ENCODE measurements at places on chromosomes 2 and 18.

- DNase-seq: no peak
Observed at GRCh38 chr2:86352137-86352726, 14.8 kb upstream of the REEP1 start.

GRCh38 chr2:64212801-64213321, 68.6 kb upstream of the PELI1 start:
- peak; percentile 21 for DNase-seq

GRCh38 chr2:27379836-27380625, 503 bp downstream of the ZNF513 start:
- peak; percentile 29 for DNase-seq

GRCh38 chr2:240520130-240520973, 37.4 kb downstream of the ANKMY1 start:
- DNase-seq: no peak

- DNase-seq: no peak
Observed at GRCh38 chr2:62363166-62363565, 142.8 kb downstream of the TMEM17 start.

- DNase-seq: no peak
Observed at GRCh38 chr2:158529379-158530259, 72.9 kb downstream of the PKP4 start.

DNA sequence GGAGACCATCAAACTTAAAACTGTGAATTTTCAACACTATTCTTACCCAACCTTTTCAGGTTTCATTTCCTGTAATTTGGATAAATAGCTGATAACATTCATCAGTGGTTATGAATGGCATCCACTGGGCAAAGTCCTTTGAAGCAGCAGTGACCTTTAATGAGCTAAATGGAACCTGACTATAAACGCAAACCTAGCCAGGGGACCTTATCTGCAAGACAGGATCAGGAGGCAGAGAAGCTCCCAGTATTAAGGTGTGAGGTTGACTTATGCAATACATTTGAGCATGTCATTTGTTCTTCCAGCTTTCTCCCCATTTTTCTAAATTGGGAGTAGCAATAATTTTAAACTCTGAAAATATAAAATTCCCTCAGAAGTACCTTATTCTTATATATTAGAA, 38.4 kb downstream of the CREG2 start:
- no peak for DNase-seq

GRCh38 chr2:62343636-62344337, 147.9 kb downstream of the B3GNT2 start:
- no peak for DNase-seq

DNA sequence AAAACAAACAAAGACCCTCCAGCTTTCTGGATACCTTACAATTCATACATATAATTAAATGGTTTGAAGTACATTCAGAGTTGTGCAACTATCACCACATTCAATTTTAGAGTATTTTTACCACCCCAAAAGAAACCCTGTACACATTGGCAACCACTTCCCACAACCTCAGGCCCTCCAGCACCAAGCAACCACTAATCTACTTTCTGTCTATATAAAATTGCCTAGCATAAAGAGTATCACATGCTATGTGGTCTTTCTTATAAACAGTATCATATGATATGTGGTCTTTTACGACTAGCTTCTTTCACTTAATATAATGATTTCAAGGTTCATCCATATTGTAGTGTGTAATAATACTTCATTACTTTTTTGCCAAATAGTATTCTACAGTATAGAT, 7.3 kb downstream of the IER3IP1 start:
- no peak for DNase-seq

DNA sequence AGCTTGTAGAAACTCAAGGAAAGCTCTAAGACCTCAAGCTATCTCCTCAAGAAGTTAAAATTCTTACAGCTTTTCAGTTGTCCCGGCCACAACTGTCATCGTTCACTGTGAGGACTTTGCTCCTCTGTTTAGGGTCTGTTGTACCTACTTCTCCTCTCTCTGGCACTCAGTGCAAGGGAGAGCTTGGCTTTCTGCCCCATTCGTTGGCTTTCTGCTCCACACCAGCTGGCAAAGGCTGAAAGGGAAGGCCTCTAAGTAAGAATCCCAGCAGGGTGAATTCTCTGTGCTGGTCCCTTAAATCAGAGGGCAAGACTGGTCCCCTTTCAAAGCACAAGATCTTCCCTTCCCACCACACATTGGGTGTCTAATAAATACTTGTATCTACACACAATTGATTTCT, 17.3 kb downstream of the ZBTB7C start:
- no peak for DNase-seq

DNA sequence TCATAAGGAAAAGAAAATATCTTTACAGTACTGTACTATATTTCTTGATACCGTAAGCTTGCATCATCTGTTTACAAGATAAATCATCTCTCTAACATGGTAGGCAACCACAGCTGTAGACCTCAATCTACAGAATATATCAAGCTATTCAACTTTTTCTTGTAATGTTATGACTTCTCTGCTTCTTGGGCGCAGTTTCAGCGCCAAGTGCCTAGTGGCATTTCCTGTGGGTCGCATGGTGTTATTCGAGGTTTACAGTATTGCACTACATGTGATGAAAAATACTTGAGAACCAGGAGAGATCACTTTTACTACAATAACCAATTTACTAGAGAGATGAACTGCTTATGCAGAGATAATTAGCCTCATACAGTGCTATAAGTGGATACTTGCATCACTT, 34.0 kb upstream of the SESTD1 start:
- DNase-seq: no peak

DNA sequence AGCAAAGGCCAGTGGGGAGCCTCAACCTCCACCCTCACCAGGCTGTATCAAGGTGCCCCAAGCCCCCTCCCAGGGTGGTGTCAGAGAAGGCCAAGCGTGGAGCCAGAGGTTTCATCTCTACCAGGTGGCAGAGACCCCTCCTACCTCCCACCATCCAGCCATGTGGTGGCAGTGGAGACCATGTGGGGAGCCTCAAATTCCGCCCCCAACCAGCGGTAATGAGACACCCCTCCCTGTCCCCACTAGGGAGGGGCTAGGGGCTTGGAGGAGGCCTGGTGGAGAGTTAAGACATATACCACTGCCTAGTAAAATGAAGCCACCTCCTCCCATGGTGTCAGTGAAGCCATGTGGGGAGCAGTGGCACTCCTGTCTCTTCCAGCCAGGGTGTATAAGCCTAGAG, 24.4 kb upstream of the YPEL5 start:
- no peak for DNase-seq

DNA sequence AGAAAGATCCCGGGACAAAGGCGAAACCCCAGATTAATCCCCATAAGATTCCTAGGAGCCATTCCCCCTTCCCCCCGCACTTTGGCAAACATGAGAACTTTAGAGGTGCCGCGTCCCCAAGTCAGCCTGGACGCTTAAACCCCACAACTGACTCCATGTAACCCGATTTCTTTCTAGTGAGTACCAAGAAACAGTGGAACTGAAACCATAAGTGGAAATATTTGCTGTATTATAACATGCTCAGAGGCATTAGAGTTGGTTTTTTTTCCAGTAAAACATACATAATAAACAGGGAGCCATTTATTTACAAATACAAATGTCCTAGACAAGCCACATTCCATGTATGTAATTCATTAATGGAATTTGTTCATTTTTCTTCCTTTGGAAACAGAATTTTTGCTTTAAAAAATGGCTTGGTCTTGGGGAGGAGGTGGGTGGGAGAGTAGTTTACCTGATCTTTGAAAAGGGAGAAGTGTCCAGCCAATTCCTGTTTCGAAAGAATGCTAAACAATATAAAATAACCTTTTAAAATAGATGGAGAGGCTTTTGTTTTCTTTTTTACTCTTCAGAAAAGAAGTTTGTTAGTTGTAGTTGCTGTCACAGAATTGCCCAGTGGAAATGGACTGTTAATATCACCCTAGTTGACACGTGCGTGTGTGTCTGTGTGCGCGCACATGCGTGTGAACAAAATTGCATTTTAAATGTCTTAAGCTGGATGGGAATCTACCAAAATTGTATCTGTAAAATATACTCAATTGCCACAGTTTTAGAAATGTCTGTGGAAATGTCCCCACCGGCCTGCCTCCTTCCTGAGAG, 10.6 kb downstream of the POU3F3 start:
- DNase-seq: no peak

- DNase-seq: no peak
Observed at GRCh38 chr18:44708451-44709083, 27.9 kb downstream of the SETBP1 start.

- DNase-seq: no peak
Observed at GRCh38 chr2:205929246-205929942, 156.6 kb downstream of the INO80D start.

DNA sequence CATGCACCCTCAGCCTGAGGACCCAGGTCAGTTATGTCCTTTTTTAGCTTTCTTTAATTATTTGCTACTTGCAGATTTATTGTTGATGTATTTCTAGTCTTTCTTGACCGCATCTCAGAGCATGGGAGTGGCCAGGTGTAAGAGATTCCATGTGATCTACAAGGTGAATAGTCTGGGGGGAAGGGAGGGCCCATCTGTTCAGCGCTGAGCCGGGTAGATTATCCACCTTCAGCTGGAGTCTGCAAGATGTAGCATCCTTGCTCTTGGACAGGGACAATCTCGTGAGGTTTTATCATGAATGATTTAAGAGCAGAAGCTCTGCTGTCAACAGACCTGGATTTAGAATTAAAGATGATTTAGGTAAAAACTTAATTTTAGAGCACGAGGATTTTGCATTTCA, 12.0 kb upstream of the DGKD start:
- no peak for DNase-seq

DNA sequence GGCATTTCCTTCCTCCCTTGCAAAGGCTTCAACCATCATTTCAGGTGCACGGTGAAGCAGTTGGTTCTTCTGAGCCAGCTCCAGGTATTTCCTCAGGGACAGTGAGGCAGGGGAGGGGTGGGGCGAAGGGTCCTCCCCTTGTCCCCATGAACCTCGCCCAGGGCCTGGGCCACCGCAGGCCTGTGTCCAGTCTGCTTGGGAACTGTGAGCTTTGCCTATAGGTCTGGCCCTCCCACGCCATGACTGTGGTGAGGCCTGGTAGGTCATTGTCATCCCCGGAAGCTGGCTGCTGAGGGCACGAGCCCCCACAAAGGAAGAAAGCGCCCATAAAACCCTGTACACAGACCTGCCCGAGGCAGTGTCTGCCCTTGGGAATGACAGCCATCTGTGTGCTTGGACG, 134.3 kb downstream of the ACKR3 start:
- no peak for DNase-seq

- DNase-seq: no peak
Observed at GRCh38 chr2:239884875-239885274, 140.3 kb downstream of the NDUFA10 start.

DNA sequence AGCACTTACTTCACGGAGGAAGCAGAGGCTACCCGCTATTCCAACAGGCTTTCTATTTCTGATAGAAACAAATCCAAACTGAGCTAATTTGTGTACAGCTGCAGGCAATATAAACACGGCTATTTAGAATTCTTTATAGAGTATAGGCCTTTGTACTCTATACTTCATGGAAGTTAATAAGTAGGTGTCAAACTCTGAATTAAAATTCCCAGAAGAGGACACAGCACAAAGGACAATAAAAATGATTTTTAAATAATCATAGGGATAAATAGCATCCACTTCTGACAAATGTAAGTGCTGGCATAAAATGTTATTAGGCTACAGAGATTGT, 261.5 kb downstream of the AFF3 start:
- DNase-seq: no peak

DNA sequence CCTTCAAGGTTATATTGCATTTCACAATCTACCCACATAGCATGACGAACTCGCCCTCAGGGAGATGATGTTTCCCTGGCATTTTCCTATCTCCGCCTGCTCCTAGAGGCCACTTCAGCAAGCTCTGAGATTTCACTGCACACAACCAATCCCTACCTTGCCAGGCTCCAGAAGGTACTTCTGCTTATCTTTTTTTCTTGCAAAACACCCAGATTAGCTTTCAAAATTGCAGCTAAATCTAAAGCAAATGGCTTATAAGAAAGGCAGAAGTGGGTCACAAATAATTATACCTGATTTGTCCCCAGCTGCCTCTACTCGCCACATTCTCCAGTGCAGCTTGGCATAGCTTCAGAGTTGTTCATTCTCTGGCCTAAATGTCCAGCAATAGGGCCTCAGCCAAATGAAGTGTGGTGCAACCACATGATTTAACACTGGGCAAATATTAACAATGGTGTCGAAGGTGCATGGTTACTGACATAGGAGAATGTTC, 32.4 kb upstream of the MRPL19 start:
- DNase-seq: no peak

DNA sequence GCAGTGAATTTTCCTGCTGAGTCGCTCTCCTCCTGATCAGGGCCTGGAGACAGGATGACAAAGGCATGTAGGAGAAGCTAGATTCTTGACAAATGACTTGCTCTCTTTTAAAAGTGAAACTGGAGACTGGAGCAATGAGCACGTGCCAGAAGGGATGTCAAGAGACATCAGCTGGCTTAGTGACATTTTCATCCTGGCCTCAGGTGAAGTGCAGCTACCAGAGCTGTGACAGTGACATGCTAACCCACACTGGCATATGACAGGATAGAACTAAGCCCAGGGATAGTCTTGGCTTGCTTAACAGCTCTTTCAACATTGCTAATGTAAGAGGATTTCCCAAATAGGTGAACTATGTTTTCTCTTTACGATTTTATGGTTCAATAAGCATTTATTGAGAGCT, 757.5 kb upstream of the DDX18 start:
- no peak for DNase-seq

- DNase-seq: peak; percentile 44
Observed at GRCh38 chr18:62249478-62250097, 62.5 kb downstream of the RELCH start.

DNA sequence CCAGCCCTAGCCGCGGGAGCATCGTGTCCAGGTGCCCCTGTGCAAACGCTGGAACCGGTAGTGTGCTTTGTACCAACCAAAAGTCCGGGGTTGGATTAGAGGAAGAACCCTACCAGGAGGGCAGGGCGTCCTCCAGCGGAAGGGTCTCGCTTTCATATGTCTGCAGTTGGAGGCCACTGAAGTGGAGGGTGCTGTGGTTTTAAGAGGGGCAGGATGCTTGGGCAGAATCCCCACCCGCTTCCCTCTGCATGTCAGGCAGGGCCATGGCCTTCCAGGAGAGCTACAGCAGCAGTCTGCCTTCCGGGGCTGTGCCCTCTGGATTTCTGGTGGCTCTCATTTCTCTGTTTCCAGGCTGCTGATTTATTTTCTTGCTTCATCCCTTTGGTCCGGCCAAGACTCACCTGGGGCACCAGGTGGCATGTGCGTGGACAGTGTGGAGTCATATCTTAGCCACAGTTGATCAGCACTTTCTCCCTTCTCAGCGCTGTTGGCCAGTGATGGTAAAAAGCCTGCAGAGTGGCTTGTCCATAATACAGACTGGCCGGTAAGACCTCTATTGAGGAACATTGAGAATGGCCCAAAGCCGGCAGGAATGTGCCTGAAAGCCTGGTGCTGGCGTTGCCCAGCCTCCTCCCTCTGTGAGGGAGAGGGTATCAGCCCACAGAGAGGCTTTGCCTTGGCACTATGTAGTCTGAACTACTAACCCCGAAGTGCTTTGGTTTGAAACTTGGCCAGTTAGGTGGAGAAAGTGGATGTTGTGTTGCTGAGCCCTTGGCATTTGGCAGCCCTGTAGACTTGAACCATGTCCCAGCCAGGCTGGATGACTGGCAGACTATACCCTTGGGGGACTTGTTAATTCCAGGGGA, 1.8 kb downstream of the AGAP1 start:
- DNase-seq: no peak

- DNase-seq: no peak
Observed at GRCh38 chr18:79965119-79965902, 868 bp downstream of the HSBP1L1 start.

Data from activated T-helper 9 cell treated with anti-CD3 and anti-CD28 coated beads, Interleukin-2, amount 50 U/mL, for 16 hours (primary cell).